Activated CD4-positive, alpha-beta T cell treated with anti-CD3 and anti-CD28 coated beads, Interleukin-2, amount 10 ng/mL, durations not matched to agents 24 days and 14 days (primary cell): ENCODE measurements at places on chromosomes 12 and 14. TPM values are rescaled to one million over a fixed set of nuclear protein-coding genes. Genes with fewer than 3 reads are reported as not detected.

- peak overlapping the region; percentile 35 for H3K4me3 ChIP-seq
- H3K27ac ChIP-seq, result peak overlapping the region; percentile 88
- DNase-seq, result peak; percentile 72
- peaks cover 37% of the 10 kb centered on the region for H3K36me3 ChIP-seq
- H3K27me3 ChIP-seq, result no peaks in the 10 kb centered on the region
Observed at GRCh38 chr12:6779708-6780432, 7.5 kb downstream of the LAG3 start.

SYCP3 gene
- 0.44 and 0.50 TPM in 2 replicates for total RNA-seq

TMEM229B gene
- 2.4 and 2.7 TPM in 2 replicates for total RNA-seq

DNA sequence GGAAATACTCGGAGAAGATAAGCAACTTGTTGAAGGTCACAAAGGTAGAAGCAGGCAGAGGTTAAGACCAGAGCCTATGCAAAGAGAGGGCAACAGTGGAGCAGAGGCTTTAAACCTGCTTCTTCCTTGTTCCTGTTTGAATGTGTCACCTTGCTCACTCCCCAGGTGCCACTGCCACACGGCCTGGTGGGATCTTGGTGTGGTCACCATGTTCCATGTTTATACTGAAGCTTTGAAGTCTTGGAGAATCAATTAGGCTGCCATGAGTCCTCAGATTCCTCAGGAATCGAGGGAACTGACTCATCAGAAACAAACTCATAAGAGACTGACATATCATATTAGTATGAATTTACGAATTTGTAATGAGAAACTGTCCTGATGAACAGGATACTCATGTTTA, 46.8 kb downstream of the IQSEC3 start:
- DNase-seq, result no peak
- no peak overlapping the region for H3K27ac ChIP-seq
- no peaks in the 10 kb centered on the region for H3K36me3 ChIP-seq
- H3K27me3 ChIP-seq, result peaks cover 12% of the 10 kb centered on the region
- H3K4me1 ChIP-seq, result peaks cover 9% of the 10 kb centered on the region
- no peak overlapping the region for H3K4me3 ChIP-seq

GRCh38 chr14:39773387-39774126, 341.3 kb upstream of the FBXO33 start:
- H3K4me1 ChIP-seq, result no peaks in the 10 kb centered on the region
- no peaks in the 10 kb centered on the region for H3K36me3 ChIP-seq
- H3K4me3 ChIP-seq, result no peak overlapping the region
- no peak overlapping the region for H3K27ac ChIP-seq
- no peak for DNase-seq

- peaks cover 15% of the 10 kb centered on the region for H3K27me3 ChIP-seq
- H3K4me3 ChIP-seq, result no peak overlapping the region
- no peak for DNase-seq
Observed at GRCh38 chr14:52926953-52927352, 23.9 kb downstream of the FERMT2 start.

GARIN6 gene
- not detected in 2 replicates for total RNA-seq

CLEC7A gene
- total RNA-seq, result not detected in 2 replicates

DNA sequence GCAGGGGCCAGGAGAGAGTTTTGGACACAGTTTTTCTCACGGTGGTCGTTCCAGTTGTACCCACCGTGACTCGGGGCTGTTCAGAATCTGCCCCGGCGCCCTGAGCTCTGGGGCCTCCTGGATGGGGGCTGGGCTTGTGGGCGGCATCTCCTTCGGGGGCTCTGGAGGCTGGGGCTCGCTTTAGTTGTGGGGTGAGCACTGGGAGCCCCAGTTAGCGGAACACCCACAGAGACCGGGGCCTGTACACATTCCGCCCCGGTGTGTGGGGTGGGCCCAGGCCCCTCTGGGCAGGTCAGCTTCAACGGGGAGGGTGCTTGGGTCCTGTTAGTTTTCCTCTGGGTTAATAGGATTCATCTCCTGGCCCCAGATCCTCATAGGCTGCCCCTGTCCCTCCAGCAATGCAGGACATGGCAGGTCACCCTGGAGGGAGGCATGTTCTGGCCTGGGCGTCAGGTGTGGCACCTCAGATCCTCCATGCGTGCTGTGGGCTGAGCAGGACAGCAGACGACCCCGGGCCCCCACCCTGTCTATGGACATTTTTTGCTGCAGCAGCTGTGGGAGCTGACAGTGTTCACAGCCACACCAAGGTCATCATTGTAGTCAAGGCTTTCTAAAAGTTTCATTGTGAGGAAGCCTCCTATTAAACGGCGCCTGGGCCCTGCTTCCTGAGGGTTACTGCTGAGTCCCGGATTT, 393.2 kb downstream of the TMEM121 start:
- H3K36me3 ChIP-seq, result no peaks in the 10 kb centered on the region
- no peak for DNase-seq
- H3K4me3 ChIP-seq, result no peak overlapping the region
- H3K27ac ChIP-seq, result no peak overlapping the region
- H3K4me1 ChIP-seq, result no peaks in the 10 kb centered on the region

ZNF664 gene
- total RNA-seq, result 63.2 and 69.3 TPM in 2 replicates

DNA sequence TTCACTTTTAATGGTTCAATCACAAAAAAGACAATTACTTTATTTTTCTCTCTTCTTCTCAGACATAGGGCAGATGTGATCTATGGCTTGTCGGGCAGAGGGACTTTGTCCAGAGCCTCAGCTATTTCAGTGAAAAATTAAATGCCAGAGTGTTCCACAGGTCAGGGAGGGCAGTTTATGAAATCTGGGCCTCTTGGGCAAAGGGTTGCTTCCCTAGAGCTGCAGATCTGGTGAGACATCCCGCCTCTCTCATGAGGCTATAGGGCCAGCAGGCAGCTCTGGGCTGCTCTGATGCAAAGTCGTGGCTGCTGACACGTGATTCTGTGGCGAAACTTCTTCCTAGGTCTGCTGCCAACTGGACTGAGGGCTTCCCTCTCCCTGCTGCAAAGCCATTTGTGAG, 6.0 kb downstream of the CLMN start:
- H3K4me1 ChIP-seq, result peaks cover 11% of the 10 kb centered on the region
- H3K27me3 ChIP-seq, result peaks cover 22% of the 10 kb centered on the region
- no peak for DNase-seq
- no peaks in the 10 kb centered on the region for H3K36me3 ChIP-seq

BBS10 gene
- total RNA-seq, result 3.8 and 4.7 TPM in 2 replicates

- no peaks in the 10 kb centered on the region for H3K27me3 ChIP-seq
- no peak overlapping the region for H3K4me3 ChIP-seq
- no peaks in the 10 kb centered on the region for H3K4me1 ChIP-seq
- DNase-seq, result no peak
- no peak overlapping the region for H3K27ac ChIP-seq
Observed at GRCh38 chr12:129873833-129874208, 30.0 kb downstream of the TMEM132D start.

GRCh38 chr14:57319636-57320192, 50.9 kb downstream of the AP5M1 start:
- H3K4me1 ChIP-seq, result no peaks in the 10 kb centered on the region
- H3K4me3 ChIP-seq, result no peak overlapping the region
- no peaks in the 10 kb centered on the region for H3K36me3 ChIP-seq
- peaks cover 5% of the 10 kb centered on the region for H3K27me3 ChIP-seq

STON2 gene
- total RNA-seq, result 0.14 and 0.30 TPM in 2 replicates

DNA sequence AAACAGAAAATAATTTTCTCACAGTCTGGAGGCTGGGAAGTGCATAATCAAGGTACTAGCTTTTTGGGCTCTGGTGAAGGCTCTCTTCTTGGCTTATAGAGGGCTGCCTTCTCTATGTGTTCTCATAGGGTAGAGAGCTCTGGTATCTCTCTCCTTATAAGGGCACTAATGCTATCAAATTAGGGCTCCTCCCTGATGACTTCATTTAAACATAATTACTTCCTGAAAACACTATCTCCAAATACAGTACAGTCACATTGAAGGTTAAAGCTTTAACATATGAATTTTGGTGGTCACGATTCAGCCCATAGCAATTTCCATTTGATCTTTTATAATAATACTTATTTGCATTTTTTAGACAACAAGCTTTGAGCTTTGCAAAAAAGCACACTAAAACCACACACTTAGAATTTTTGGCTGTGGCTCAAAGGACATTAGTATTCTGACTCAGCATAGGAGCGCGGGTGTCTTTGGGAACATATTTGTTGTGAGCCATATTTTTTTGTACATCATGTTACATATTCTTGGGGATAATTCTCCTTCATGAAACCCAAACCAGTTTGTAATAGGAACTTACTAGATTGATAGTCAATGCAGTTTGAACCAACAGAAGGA, 808.1 kb upstream of the FBXO33 start:
- H3K27me3 ChIP-seq, result no peaks in the 10 kb centered on the region
- H3K36me3 ChIP-seq, result no peaks in the 10 kb centered on the region

DNA sequence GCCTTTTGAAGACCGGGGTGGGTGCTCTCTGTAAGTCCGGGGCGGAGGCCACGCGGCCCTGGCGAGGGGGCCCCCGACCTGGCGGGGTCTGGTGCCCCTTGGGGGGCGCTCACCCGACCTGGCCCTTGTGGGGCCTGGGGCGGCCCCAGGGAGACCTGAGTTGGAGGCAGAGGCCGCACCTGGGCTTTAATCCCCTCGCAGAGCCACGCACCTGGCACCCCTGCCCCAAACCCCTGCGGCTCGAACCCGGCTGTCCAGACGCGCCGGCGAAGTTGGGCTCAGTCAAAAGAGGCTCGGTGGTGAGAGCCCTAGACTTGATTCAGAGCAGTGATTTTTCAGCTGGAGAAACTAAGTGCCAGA, 267 bp downstream of the CFAP251 start:
- H3K4me1 ChIP-seq, result peaks cover 16% of the 10 kb centered on the region
- H3K27ac ChIP-seq, result no peak overlapping the region
- no peaks in the 10 kb centered on the region for H3K27me3 ChIP-seq
- peak overlapping the region; percentile 81 for H3K4me3 ChIP-seq
- H3K36me3 ChIP-seq, result peaks cover 19% of the 10 kb centered on the region
- DNase-seq, result no peak

GRCh38 chr14:24234095-24235005, 1.6 kb downstream of the GMPR2 start:
- no peak overlapping the region for H3K27ac ChIP-seq
- H3K4me3 ChIP-seq, result peak overlapping the region; percentile 53
